ENCODE measurements at places on chromosomes 4 and X.
A peak's percentile ranks its signal among the peaks of the same experiment; 100 is the strongest.

GRCh38 chrX:41250867-41251266 lies 83.1 kb upstream of the DDX3X start:
- no peak for DNase-seq

GRCh38 chrX:83022020-83022419 lies 486.1 kb upstream of the POU3F4 start:
- no peak for DNase-seq

GRCh38 chrX:46863072-46863471 lies 26.2 kb downstream of the RP2 start:
- DNase-seq, result no peak

DNA sequence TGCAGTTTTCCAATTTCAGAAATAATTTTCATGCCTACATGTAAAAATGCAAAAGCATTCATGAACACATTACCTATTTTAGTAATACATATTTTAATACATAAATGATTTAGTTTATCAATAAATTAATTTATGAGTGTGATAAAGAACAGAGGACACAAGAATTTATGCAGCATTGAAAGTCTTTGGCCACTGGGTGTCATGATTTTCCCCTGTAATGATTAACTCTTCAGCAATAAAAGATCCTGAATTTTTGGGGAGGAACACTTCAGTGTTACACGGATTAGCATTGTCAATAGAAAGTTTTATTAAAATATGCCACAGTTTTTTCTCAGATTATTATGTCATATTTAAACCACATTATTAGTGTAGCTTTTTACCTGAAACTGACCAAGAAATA lies 8.6 kb upstream of the VCX2 start:
- peak; percentile 6 for DNase-seq

- no peak for DNase-seq
Measured at GRCh38 chr4:10454726-10455125, 2.5 kb downstream of the ZNF518B start.

- no peak for DNase-seq
Measured at GRCh38 chrX:16100673-16101072, 22.7 kb upstream of the GRPR start.

DNA sequence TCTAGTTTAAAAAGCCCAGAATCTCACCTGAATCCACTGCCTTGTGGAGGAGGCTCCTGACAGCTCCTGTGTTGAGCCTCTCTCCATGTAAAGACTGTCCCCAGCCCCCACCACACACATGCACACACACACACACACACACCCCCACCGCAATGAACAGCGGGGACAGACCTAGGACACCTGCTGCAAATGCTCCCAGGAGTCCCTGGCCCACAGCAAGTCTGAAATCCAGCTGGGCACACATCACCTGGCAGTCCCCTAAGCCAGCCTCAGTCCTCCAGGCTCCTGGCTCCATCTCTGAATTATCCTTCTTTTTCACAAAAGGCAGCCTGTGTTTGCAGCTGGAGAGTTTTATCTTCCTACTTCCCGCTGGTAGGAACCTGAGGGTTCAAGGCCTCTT lies 6.6 kb upstream of the FAM53A start:
- no peak for DNase-seq

GRCh38 chr4:126592088-126592487 lies 1040.7 kb upstream of the INTU start:
- peak; percentile 40 for DNase-seq

GRCh38 chr4:185966997-185967775 lies 101.8 kb upstream of the TLR3 start:
- DNase-seq, result no peak

DNA sequence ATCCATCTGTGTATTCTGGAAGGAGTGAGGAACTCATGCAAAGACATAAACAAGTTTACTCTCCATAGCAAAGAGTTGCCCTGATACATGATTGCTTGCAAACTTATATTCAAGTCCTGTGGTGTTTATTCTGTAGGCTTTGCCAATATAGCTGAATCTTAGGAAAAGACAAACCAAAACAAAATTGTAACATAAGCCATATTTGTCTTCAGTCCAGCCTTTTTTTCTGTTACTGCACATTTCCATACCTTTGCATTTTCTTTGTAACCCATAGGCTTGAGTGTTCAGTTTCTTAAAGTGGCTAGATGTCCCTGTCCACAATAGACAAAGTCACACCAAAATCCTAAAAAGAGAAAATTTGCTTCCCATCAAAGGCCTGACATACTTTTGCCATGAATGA lies 120.4 kb downstream of the PPARGC1A start:
- no peak for DNase-seq

- DNase-seq, result peak; percentile 21
Measured at GRCh38 chr4:101345271-101345595, 2.1 kb downstream of the PPP3CA start.

GRCh38 chr4:69503558-69503957 lies 7.9 kb upstream of the UGT2B4 start:
- no peak for DNase-seq

GRCh38 chr4:121814756-121815155 lies 8.9 kb downstream of the CCNA2 start:
- no peak for DNase-seq

DNA sequence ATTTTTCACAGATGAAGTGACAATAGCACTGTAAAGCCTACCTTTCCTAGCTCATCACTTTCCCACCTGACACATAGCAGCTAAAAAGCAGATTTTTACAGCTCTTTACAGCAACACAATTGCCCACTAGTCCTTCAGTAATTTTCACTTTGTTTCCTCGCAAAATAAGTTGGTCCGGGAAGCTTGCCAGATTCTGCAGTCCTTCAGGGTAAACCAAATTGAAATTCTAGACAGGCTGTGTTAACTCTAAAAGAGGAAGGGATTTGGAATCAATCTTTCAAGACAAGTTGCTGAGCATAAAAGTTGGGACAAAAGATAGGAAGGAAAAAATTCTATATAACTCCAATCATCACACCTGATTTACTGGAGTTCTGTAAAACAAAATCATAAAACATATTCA lies 8.7 kb downstream of the C1QTNF7 start:
- DNase-seq, result peak; percentile 77

GRCh38 chrX:31272472-31272775 lies 200.6 kb upstream of the FTHL17 start:
- DNase-seq, result no peak

- DNase-seq, result no peak
Measured at GRCh38 chr4:41219421-41219950, 5.1 kb upstream of the APBB2 start.

DNA sequence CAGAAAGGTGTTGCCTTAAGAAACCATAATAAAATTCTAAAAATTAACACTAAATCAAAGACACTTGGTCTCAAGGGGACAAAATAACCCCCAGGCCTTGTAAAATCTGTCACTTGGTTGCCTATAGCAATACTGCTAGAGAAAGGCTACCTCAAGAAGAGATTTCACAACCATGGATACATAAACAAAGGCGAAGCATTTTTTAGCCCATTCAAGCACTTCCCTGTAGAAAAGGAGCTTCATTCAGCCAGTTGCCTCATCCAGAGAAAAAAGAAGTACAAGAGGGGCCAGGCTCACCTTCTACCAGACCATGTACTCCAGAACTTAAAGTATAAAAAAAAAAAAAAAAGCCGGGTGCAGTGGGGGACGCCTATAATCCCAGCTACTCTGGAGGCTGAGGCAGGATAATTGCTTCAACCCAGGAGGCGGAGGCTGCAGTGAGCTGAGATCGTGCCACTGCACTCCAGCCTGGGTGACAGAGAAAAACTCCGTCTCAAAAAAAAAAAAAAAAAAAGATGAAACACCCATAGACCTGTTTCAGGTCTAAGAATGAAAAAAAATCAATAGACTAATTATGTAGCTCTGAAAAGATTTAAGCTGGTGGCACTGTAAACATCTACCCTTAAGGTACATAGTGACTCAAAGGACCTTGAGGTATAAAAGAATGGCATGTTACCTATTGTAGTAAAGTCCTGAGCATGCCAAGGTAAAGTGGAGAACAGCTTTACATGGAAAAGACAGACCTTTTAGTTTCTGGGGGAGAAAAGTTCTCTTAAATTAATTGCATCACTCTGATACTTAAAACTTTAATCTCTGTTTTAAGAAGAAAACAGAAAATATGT lies 18.0 kb downstream of the RUFY3 start:
- DNase-seq, result no peak

All from lung (tissue), 17 donors.